ENCODE measurements at places on chromosomes 4 and X.

GRCh38 chr4:144649646-144650045 is 3.7 kb downstream of the HHIP start:
- no peak for DNase-seq

DNA sequence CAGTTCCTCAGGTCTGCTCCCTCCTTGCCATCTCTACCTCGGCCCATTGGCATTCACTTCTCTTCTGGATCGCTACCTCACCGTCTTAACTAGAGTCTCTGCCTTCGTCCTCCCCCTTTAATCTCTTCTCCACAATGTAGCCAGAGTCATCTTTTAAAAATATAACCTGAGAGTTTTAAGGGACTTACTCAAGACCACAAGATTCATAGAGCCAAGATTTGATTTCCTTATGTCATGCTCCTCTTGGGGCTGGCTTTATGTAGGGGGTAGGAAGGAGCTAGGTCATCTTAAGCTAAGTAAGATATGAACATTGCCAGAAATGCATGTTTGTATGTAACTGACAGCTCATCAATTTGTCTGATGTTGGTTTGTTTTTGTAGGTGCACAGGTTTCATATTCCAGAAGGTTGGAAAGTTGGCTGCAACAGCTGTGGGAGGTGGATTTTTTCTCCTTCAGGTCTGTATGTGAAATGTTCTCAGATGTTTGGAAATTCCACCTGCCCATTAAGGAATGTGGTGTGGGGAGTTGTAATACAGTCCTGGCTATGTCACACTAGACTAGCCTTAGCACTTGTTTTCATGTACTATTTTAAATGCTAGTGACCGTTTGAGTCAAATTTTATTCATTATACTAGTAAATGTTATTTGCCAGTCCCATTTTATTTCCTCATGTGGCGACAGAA is 19.6 kb downstream of the FUNDC2 start:
- DNase-seq: no peak

GRCh38 chr4:15066140-15066539 is 63.9 kb downstream of the CPEB2 start:
- DNase-seq: no peak

DNA sequence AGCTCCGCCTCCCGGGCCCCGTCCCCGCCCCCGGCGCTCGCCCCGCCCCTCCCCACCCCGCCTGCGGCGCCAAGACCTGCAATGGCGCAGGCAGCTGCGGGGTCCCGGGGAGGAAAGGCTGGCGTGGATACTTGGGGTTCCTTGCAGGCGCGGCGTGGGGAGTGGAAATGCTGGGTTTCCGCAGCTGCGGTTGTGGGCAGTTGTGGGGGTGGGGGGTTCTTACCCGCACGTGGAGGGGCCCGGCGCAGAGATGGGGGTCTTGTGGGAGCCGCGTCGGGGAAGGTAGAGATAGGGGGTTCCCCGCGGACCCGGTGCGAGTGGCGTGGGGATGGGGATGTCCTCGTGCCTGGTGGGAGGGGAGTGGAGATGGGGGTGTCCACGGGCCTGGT is 680 bp upstream of the ASMTL start:
- no peak for DNase-seq

DNA sequence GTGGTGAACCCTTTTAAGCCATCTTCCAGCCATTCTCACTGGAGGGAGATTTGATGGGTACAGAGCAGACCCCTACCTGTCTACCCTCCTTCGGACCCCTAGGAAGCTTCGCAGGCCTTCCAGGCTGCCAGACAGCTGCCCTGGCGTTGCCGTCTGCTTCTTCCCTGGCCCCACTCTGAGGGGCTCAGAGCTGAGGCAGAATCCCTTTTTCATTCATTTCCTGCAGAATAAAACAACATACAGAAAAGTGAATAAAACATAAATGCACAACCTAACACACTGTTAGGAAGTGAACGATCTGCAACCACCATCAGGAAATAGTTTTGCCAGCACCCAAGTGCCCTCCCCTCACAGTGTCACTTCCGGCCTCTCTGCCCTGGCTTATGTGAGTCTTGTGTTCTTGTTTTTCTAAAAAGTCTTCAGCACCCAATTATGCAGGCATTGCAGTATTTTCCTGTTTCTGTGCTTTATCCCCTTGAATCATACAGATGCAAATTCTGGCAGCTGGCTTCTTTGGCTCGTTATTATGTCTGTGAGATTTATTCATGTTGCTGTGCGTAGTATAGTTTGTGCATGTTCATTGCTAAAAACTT is 5.6 kb upstream of the ADD1 start:
- DNase-seq: no peak

GRCh38 chr4:179467878-179468277 is 2025.6 kb upstream of the AGA start:
- no peak for DNase-seq

DNA sequence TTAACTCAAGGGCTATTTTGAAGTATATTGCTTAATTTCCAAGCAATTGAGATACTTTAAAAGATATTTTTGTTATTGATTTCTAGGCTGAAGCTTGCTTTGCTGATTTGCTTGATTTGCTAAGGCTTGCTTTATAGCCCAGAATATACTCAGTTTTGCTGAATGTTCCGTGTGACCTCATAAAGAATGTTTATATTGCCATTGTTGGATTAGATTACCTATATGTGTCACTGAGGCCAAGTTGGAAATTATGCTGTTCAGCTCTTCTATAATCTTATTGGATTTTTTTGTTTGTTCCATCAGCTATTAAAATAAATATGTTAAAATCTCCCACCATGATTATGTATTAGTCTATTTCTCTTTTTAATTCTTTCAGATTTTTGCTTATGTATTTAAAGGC is 13.0 kb downstream of the TBC1D19 start:
- no peak for DNase-seq

DNA sequence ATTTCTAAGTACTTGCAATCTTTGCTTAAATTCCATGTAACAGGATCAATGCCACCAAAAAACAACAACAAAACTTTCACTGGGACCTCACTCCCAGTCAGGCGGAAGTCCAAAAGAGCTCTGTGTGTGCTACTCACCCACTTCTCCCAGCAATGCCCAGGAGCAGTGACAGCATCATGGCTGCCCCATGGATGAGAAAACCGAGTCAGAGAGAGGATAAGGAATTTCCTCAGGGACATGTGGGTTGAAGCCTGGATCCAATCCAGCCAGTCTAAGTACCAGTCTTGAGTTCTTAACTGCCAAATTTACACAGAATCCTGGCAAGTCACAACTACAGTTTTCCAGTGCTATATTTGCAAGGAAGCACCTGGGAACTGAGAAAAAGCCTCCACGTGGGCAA is 64.5 kb downstream of the STX18 start:
- no peak for DNase-seq

DNA sequence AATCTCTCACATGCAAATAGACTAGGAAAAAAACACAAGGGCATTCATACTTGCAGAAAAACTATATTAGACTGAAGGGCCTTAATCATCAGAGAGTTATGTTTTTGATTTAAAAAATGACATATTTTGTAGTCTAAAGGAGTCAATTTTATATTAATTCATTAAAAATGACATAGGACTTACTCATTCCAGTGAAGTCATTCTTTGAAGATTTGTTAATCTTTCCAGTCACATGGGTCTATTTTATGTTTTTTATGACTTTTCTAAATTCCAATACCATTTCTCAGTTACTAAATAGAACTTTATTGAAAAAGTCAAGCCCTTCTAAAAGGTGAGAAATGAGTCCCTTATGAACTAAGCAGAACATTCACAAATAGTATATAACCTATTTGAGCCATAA is 743.8 kb upstream of the INTU start:
- DNase-seq: no peak

- no peak for DNase-seq
Measured at GRCh38 chr4:107261241-107261874, 225.2 kb upstream of the DKK2 start.

GRCh38 chrX:47172971-47173792 is 20.4 kb upstream of the UBA1 start:
- DNase-seq: no peak
